Activated naive CD4-positive, alpha-beta T cell treated with anti-CD3 and anti-CD28 coated beads for 36 hours (primary cell): ENCODE measurements at places on chromosomes 1 and 21.

DNA sequence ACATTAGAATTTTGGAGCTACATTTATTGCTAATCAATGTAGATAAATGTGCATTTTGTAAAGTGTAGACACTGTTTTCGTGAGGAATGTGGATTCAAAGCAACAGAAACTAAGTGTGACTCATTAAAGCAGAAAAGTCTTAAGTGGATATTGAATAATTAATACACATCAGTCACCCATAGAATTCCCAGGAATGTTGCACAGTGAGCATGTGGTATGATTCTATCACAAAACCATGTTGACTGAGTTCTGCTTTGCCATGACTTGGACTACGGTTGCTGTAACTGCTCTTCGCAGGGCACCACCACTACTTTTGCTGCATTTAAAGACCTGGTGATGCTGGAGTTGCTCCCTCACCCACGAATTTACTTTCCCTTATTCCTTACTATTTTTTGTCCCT is 471.8 kb downstream of the KCNT2 start:
- no peak for DNase-seq

DNA sequence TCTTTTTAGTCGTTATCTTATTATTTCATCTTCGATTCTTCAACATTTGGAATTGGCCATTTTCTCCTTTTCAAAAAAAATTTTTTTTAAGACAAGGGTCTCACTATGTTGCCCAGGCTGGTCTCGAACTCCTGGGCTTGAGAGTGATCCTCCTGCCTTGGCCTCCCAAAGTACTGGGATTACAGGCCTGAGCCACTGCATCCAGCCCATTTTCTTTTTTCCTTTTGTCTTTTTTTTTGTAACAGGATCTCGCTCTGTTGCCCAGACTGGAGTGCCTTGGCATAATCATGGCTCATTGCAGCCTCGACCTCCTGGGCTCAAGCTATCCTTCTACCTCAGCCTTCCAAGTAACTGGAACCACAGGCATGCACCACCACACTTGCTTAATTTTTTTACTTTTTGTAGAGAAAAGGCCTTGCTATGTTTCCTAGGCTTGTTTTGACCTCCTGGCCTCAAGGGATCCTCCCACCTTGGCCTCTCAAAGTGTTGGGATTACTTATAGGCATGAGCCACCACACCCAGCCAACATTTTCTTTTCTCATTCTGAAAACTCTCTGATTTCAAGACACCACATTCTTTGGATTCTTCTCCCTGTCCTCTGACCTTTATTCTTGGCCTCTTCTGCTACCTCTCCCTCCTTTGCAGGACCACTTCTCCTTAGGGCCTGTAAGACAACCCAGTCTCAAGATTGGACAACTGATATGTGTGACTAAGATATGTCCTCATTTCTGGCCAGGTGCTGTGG is 6.0 kb upstream of the MAP1LC3C start:
- no peak for DNase-seq

DNA sequence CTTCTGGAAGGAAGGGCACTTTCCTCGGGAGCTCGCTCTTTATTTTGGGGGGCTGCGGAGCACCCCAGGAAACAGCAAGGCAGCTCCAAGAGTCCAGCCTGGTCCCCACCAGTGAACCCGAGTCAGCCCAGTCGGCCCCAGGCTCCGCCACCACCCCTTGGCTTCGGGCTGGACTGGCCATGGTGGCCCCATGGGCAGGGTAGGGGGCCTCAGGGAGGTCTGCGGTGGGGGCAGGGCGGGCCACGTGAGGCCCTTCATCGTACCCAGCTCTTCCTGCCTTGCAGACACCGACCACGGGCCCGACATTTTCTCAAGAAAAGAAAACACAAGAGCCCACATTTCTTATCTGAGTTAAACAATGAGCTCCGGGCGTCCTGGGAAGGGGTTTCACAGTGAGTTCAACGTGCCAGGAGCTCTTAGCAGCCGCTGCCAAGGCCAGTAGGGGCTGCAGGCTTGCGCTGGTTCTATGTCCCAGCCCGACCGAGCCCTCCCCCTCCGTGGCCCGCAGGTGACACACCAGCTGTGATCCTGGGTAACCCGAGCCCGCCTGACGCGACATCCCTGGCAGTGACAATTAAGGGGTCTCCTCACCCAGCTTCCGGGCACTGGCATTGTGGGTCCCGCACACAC is 66.2 kb downstream of the PRDM16 start:
- no peak for DNase-seq

GRCh38 chr1:61358770-61359455 is 276.6 kb downstream of the NFIA start:
- no peak for DNase-seq

- no peak for DNase-seq
These were observed 397.2 kb downstream of the NEGR1 start for GRCh38 chr1:71885171-71885570.

DNA sequence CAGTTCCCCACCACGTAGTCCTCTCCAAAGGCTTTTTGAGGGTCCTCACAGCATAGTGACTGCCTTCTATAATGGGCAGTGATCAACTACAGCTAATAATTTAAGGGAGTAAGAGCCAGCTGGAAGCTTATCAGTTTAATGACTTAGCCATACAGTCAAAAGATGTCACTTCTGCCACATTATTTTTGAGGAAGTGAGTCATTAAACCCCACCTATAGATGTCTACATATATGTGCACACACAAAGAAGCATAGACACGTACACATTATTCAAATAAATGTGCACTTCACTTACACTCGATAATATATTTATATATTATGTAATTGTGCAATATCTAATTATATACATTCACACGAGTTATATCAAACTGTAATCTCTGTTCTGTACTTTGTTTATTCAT is 1704.7 kb downstream of the KCNT2 start:
- DNase-seq: no peak

DNA sequence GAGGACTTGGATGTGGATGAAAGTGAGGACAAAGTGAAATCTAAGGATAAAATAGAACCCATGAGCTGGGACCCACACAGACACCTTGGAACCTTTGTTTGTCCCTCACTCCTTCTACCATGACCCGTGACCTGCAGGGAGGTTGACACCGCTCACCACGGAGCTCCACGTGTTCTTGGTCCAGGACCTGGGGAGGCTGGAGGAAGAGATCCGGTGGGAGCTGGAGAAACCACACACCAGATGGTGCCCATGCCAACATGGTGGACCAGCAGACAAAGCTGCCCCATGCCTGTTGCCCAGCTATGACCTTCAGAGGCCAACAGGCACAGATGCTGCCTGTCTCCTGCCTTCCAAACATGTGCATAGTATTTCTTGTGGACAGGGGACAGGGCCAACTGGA is 721.9 kb downstream of the PTPRU start:
- no peak for DNase-seq

DNA sequence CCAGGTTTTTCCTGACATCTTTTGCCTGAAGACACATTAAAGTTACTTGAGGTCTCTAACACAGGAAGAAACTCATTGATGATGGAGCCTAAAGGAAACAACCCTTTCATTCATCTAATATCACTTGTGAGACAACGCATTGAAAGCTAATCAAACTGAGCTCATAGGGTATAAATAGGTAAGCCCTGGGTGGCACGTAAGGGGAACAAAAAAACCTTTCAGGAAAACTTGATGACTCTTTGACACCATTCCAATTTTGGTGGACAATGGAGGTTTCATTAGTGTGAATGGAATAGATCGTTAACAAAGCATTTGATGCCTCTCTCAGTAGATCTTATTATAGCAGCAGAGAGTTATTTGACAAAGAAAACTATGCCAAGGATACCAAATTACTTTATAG is 80.7 kb upstream of the DUSP10 start:
- no peak for DNase-seq

GRCh38 chr1:201127755-201128455 is 921 bp upstream of the ASCL5 start:
- no peak for DNase-seq

DNA sequence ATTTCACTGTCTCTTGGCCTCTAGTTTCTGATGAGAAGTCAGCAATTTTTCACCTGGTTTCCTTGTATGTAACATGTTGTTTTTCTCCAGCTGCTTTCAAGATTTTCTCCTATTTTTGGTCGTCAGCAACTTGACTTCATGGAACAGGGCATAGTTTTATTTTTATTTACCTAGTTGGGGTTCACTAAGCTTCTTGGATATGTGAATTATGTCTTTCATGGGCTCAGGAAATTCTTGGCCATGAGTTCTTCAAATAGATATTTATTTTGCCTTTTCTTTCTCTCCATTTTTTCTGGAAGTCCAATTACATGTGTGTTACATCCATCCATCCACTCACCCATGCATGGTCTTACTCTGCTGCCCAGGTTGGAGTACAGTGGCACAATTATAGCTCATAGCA is 13.7 kb downstream of the SDHB start:
- DNase-seq: no peak

- DNase-seq: no peak
These were observed 37.5 kb upstream of the RD3 start for GRCh38 chr1:211529453-211529852.

- no peak for DNase-seq
These were observed 554.6 kb downstream of the PLA2G4A start for GRCh38 chr1:187383366-187383765.

- DNase-seq: peak; percentile 19
These were observed 78.2 kb downstream of the SLC66A1 start for GRCh38 chr1:19390166-19390850.

DNA sequence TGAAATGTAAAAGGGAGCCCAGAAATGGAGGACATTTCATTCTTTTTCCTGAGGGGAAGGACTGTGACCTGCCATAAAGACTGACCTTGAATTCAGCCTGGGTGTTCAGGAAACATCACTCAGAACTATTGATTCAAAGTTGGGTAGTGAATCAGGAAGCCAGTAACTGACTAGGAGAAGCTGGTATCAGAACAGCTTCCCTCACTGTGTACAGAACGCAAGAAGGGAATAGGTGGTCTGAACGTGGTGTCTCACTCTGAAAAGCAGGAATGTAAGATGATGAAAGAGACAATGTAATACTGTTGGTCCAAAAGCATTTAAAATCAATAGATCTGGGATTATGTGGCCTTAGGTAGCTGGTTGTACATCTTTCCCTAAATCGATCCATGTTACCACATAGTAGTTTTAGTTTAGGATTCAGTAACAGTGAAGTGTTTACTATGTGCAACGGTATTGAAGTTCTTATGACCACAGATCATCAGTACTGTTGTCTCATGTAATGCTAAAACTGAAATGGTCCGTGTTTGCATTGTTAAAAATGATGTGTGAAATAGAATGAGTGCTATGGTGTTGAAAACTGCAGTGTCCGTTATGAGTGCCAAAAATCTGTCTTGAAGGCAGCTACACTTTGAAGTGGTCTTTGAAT is 2.9 kb downstream of the RGS2 start:
- no peak for DNase-seq

DNA sequence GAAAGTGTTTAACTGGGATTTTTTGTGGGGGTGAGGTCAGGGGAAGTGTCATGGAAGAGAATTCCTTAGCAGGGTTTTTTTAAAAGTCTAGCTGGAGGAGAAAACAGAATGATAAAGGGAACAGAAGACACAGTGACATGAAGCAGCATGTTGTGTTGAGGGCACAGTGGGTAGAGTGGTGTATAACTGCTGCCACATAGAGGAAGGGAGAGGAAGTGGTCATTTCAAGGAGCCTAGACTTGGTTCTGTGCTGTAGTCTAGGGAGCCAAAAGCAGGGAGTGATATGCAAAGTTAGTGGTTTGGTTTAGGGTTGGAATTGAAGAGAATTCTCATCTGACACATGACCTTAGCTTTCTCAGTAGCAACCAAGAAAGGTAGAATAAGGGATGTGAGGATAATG is 10.2 kb downstream of the EEIG2 start:
- peak; percentile 41 for DNase-seq

DNA sequence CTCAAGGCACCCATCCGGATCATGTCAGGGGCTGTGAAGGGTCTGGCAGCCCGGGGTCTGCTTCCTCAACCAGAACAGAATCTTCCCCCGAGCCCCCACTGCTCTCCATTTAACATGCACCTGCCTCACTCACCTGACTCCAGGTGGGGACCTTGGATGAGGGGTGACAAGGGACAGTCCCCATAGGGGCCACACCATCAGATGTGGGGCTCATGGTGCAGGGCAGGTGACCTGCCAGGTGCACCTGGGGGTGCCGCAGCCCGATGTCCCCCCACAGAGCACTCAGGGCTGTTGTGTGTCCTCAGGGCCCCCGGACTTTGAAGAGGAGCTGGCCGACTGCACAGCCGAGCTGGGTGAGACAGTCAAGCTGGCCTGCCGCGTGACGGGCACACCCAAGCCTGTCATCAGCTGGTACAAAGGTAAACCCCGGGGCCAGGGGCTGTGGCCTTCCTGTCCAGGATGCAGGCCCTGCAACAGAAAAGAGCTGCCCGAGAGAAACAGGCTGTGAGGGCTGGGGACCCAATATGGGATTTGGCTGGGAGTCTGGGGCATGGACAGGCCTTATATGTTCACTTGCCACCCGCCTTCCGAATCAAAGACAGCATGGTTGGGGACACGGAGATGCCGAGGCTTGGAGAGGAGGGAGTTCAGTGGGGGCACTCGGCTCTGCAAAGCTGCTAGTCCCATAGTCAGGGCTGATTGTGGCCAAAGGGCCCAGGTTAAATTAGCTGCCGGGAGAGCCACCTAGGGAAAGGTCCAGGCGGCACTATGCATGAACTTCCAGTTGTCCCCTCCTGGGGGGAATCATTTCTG is 64.6 kb downstream of the TRIM11 start:
- peak; percentile 1 for DNase-seq
